ENCODE measurements at places on chromosomes 5 and 9.

GRCh38 chr5:61582205-61582820 lies 250.3 kb downstream of the ZSWIM6 start:
- no peaks in the 10 kb centered on the region for H3K4me1 ChIP-seq
- no peak for DNase-seq
- H3K27ac ChIP-seq: no peak overlapping the region
- no peak overlapping the region for H3K4me3 ChIP-seq
- H3K27me3 ChIP-seq: no peaks in the 10 kb centered on the region
- H3K36me3 ChIP-seq: no peaks in the 10 kb centered on the region

- no peaks in the 10 kb centered on the region for H3K27me3 ChIP-seq
- H3K36me3 ChIP-seq: no peaks in the 10 kb centered on the region
- H3K4me1 ChIP-seq: peaks cover 9% of the 10 kb centered on the region
- no peak overlapping the region for H3K4me3 ChIP-seq
Measured at GRCh38 chr9:5947912-5948311, 57.2 kb downstream of the MLANA start.

GRCh38 chr9:93594041-93594756 lies 17.8 kb downstream of the PHF2 start:
- H3K27me3 ChIP-seq: no peaks in the 10 kb centered on the region
- no peak for DNase-seq
- peaks cover 36% of the 10 kb centered on the region for H3K4me1 ChIP-seq

DNA sequence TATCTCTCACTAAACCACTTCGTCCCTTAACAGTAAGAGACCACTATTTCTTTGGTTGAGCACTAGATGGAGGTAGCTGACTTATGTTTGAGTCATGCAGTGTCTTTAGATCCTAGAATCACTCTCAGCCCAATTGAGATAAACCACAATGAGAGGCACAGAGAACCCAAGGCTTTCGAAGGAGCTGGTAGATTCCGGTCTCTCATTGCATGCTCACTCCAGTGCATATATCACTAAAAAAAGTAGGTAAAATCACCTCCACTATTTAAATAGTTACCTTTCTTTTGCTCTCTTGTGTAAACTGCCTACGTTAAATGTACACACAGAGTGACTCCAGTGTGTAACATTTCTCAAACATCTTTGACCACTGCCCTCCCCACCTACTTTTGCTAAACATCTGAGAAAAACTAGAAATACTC lies 27.6 kb downstream of the ACTL7A start:
- no peak for DNase-seq
- no peak overlapping the region for H3K4me3 ChIP-seq
- peaks cover 43% of the 10 kb centered on the region for H3K36me3 ChIP-seq
- H3K27ac ChIP-seq: no peak overlapping the region
- H3K27me3 ChIP-seq: no peaks in the 10 kb centered on the region

- H3K36me3 ChIP-seq: peaks cover 40% of the 10 kb centered on the region
- H3K4me3 ChIP-seq: no peak overlapping the region
- no peaks in the 10 kb centered on the region for H3K4me1 ChIP-seq
- DNase-seq: no peak
Measured at GRCh38 chr5:138385660-138386059, 33.2 kb downstream of the KDM3B start.
